Common myeloid progenitor, CD34-positive (primary cell): ENCODE measurements at places on chromosomes 5 and 9.

GRCh38 chr5:136132087-136132486 lies 558 bp upstream of the SMAD5 start:
- DNase-seq = peak; percentile 39

- no peak for DNase-seq
These were observed 94.3 kb downstream of the MVB12B start for GRCh38 chr9:126420643-126421564.

- no peak for DNase-seq
These were observed 7.5 kb downstream of the CD74 start for GRCh38 chr5:150404941-150405816.

DNA sequence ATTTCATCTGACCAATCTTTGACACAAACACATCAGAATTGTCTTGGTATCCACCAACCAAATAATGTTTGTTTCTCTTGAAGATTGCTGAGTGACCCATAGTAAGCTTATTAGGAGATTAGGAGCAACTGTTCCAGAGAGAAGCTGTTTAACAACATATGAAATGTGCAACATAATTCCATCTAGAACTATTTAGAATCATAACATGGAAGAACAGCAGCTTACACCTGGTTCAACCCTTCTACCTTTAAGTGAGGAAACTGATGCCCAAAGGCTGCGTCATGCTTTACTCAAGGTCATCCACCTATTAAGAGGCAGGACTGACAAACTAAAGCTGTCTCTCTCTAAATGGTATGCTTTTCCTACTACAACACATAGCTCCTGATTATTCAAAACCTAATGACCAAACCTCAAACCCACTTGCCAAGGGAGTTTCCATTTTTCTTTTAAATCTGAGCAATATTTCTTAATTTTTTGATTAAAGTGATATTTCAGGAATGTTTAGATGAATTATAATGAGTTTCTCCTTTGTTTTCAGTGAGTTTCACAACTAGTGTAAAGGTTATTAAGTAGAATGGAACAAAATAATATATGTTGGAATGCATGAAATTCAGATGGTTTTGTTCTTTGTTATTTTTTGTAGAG lies 545.9 kb downstream of the RAB3C start:
- DNase-seq = no peak

DNA sequence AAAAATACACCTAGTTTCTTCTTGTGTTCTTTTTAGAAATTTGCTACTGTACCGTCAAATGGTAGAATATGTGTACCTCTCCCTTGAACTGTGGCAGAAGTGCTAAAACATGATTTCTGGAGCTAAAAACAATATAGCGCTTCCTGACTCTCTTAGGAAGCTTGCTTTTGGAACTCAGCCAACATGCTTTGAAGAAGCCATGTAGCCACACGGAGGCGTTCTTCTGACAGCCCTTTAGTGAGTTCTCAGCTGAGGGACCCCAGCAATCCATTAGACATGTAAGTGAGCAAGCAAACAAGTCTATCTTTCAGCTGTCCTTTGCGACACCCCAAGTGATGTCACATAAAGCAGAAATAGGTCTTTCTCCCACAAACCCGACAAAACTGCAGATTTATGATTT lies 917.0 kb downstream of the CDH9 start:
- no peak for DNase-seq

- no peak for DNase-seq
These were observed 97.2 kb downstream of the TLE4 start for GRCh38 chr9:79668956-79669355.

- no peak for DNase-seq
These were observed 159.5 kb downstream of the BAAT start for GRCh38 chr9:101225271-101225670.

DNA sequence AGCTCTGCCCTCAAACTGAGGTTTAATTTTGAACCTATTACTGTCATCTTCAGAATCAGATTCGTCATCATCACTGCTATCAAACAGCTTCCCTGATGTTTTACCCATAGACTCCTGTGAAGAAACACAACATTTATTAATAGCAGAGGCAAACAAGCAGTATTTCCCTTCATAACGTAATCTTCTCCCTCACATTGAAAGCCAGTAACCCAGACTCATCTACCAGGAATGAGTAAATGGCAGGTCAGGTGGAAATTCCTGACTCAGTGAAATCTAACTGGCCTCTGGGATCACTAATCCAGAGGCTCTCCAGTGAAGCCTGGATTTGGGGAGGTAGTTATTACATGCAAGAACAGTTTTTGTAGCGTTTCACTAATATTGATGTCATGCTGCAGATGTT lies 14.6 kb downstream of the NOL8 start:
- DNase-seq = no peak

- peak; percentile 45 for DNase-seq
These were observed at the start of gene PDGFRB for GRCh38 chr5:150155258-150156026. Gene PDGFRB (minus strand): TSS chr5:150155845. CDS start chr5:150137047, 18,798 bp downstream.

DNA sequence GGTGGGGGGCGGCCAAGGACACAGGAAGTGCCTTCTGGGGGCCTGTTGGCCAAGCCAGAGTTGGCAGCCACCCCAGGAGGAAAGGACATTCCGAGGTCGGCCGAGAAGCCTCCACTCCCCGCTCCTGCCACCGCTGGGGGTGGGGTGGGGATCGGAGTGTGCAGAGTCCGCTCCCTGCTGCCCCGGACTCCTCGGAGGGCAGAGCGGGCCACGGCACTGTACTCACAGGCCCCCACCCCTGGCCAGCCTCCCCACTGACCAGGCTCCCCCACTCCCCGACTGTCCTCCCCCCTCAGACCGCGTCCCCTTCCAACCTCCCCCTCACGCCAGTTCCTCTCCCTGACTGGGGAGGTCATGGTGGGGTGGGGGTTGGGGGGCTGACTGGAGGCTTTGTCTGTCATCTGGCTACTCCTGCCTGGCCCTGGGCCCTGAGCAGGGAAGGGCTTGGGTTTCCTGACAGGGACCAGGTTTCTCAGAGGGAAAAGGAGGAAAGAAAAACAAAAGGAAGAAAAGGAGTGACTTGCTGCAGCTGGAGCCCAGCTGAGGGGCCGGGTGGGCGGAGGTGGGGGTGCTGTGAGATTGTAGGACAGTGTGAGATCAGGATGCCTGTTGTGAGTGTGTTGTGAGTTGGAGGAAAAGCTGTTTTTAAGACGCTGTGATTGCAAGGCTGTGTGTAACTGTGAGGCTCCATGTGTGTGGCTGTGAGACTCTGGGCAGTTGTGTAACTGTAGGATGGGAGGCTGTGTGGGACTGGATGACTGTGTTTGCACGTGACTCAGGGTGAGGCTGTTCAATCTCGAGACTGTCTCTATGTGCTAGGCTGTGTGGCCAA lies 29.7 kb downstream of the CNTFR start:
- DNase-seq = no peak

DNA sequence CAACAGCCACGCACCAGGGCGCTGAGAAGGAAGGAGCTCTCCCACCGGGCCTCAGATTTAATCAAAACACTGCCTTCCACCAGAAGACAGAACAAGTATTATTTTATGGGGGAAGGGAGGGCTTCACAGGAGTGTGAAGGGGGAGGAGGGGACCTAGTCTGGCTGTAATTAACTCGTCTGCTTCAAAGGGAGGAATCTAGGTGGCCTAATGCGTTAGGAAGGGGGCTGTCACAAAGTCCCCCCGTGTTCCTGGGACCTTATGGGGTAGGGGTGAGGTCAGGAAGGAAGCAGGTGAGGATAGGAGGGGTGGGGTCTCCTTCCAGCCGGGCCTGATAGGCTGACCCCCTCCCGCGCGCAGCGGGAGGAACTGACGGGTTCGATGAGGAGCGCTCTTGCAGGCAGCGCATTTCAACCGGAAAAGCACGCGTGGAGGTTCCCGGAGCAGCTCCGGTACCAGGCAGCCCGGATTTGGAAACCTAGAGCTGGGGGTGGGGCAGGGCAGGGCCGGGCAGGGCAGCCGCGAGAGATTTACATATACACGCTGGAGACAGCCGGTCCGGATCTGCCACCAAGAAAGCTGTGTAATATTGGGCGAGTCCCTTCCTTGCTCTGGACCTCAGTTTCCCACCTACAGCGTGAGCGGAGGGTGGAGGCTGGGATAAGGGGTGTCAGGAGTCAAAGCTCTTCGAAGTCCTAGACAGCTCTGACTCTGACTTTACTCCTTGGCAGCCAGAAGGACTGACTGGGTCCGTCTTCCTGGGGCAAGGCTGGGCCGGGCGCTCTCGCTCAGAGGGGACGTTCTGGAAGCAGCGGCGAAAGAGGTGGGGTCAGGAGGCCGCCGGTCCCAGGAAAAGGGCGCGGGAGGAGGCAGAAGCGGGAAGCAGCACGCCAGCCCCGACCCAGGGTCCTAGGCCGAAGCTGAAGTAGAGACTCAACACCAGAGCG lies 1.8 kb downstream of the SHB start:
- DNase-seq = peak; percentile 46

DNA sequence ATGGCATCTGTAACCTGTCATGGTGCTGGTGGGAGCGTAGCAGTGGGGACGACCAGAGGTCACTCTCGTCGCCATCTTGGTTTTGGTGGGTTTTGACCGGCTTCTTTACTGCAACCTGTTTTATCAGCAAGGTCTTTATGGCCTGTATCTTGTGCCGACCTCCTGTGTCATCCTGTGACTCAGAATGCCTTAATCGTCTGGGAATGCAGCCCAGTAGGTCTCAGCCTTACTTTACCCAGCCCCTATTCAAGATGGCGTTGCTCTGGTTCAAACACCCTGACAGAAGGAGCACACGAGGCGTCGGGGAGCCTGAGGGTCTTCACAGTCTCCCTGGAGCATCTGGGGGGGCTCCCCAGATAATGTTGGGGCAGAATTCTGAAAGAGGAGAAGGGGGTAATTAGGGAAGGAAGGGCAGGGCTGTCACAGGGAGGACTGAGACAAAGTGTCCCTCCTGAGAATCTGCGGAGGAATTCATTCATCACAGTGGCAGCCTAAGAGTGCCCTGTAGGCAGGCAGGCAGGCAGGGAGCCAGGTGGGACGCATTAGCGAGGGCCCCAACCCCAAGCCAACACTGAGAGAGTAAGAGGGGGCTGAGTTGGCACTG lies 21.3 kb upstream of the NCS1 start:
- DNase-seq = no peak

DNA sequence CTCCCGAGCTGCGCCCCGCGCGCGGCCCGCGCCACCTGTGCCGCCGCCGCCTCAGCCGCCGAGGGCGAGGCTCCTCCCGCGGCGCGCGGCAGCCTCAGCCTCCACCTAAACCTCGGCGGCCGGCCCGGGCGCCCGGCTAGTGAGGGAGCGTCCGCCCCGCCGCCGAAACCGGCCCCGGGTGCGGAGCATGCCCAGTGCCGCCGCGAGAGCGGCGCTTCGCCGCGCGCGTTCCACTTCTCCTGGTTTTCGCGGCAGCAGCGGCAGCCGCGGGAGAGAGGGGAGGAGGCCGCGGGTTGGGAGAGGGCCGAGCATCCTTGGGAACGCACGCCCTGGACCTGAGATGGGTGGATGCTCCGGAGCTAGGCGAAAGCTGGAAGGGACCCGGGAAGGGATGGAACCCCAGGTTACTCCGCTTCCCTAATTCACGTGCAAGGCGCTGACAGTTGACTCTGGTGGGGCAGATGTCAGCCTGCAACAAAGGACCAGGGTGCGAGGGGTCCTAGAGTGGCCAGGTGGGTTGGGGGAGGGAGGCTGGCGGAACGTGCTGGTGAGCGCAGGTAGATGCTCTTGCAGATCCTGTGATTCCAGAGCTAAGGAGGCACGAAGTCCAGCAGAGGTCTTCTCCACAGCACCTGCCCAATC lies at the start of gene CTNND2:
TSS of gene CTNND2 (minus strand) at position 182 of the 642 bp plus-strand sequence. CDS start 593 bp downstream, outside the sequence.
- DNase-seq = no peak

GRCh38 chr5:94442076-94442475 lies 176.3 kb downstream of the KIAA0825 start:
- no peak for DNase-seq
